Activated B cell treated with CpG ODN at 0.5 μM for 24 hours (primary cell): ENCODE measurements at places on chromosomes 11 and 22.

- DNase-seq, result no peak
Observed at GRCh38 chr22:31099386-31099785, 8.0 kb downstream of the SELENOM start.

DNA sequence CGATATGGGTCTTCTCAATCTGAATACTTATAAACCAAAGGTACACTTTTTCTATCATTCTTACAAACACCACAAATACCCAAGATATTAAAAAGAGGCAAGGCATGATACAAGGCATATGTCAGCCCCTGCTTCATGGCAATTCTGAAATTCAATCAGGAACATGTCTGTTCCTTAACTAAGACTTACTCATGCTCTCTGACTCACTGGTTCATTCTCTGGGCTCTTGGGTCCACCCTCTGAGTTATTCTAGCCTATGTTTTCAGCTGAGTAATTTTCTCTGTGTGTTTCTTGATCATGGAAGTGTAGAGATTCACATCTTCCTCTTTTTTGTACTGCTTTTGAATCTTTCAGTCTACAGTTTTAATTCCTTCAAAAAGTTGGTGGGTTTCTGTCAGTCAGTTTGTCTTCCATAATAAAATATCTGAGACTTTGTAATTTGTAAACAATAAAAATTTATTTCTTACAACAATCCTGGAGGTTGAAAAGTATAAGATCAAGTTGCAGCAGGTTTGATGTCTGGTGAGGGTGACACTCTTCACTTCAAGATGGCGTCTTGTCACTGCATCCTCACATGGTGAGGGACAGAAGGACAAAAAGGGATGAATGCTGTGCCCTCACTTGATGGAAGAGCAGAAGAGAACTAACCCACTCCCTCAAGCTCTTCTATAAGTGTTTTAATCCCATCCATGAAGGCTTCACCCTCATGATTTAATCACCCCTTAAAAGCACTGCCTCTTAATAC, 211.7 kb downstream of the FAM76B start:
- no peak for DNase-seq

DNA sequence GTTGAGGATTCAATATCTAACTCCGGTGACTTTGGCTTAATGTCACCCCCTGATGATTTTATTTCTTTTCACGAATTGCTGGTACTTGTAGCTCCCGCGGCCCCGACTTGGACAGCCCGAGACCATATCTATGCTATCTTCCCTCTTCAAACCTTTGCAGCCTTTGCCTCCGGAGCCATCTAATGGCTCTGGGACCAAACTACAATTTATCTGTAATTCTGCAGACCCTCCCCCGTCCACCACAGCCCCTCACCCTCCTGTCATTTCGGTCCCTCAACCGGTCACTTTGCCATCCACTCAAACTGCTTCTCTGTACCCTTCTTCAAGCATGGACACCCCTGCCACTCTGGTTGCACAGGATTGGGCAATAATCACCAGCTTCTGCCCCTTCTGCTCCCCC, 25.7 kb upstream of the ALDH3B2 start:
- no peak for DNase-seq

DNA sequence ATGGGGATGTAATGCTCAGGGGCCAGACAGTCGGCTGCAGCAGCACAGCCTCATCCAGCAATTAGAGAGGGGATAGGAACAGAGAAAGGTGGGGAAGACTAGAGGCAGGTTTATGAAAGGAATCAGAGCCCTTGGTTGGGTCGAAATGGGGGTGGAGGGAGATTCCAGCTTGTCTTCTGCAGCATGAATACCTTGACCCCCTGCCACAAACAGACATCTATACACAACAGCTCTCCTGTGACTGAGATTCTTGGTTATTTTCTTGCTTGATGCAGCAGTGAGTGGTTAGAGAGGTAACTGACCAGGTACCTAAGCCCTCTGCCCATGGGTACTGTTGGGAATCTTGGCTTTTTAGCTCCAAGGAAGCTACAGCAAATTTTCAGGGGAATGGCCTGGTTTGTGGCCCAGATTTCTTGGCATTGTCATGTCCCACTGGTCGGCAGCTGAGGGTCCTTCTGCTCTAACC, at the start of gene TRIM49D1:
Gene TRIM49D1 (minus strand): TSS at position 51 of the 466 bp plus-strand sequence. CDS start 4,535 bp downstream, outside the sequence.
- no peak for DNase-seq

GRCh38 chr22:17815703-17816254, 41.5 kb upstream of the BID start:
- no peak for DNase-seq

- DNase-seq, result peak; percentile 86
Observed at GRCh38 chr22:43955040-43955882, at the start of gene SAMM50. Gene SAMM50, plus strand, starts transcription at chr22:43955442. Its CDS starts 136 bp downstream, at chr22:43955578.

- DNase-seq, result no peak
Observed at GRCh38 chr11:30452114-30452513, 129.2 kb downstream of the ARL14EP start.

GRCh38 chr11:65698205-65698604, 13.8 kb upstream of the KAT5 start:
- no peak for DNase-seq

DNA sequence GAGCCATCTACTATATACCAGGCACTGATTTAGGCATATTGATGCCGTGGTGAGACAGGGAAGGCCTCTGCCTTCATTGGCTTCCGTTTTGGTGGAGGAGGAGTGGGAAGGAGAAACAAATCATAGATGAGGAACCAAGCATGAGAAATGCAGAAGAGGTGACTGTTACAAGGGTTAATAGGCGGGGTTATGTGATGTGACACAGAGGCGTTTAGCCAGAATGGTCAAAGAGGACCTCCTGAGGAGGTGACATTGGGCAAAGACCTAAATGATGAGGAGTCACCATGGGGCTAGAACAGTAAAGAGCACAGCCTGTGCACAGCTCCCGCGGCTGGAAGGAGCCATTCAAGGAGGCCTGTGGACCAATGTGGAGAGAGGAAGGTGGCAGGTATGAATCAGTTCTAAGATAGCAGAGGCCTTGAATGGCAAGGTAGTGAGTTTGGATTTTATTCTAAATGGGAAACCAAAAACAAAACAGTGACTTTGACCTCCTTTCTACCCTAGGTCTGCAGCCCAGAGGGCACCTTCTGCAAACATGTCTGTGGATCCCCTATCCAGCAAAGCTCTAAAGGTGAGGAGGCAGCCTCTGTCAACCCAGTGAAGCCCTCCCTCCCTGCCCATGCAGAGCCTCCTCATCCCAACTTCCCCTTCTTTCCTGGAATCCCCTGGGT, 11.7 kb downstream of the MAFF start:
- DNase-seq, result no peak

DNA sequence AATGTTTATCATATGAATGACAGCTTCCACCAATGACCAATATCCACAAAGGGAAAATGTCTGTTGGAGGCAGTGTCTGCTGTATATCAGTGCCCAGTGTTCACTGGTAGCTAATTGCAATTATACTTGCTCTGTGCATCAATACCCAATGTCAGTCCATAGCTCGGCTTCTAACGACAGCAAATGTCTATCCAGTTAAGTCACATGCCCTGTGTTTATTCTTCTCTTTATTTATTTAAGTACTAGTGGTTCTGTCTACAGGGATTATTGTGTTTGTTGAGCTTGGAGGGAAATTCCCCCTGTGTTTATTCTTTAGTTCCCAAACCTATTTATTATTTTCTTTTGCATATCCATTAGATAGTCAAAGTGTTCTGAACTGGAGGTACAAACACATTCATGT, 18.6 kb downstream of the TSKU start:
- DNase-seq, result no peak

- no peak for DNase-seq
Observed at GRCh38 chr11:61873588-61874376, 17.6 kb downstream of the FADS3 start.

DNA sequence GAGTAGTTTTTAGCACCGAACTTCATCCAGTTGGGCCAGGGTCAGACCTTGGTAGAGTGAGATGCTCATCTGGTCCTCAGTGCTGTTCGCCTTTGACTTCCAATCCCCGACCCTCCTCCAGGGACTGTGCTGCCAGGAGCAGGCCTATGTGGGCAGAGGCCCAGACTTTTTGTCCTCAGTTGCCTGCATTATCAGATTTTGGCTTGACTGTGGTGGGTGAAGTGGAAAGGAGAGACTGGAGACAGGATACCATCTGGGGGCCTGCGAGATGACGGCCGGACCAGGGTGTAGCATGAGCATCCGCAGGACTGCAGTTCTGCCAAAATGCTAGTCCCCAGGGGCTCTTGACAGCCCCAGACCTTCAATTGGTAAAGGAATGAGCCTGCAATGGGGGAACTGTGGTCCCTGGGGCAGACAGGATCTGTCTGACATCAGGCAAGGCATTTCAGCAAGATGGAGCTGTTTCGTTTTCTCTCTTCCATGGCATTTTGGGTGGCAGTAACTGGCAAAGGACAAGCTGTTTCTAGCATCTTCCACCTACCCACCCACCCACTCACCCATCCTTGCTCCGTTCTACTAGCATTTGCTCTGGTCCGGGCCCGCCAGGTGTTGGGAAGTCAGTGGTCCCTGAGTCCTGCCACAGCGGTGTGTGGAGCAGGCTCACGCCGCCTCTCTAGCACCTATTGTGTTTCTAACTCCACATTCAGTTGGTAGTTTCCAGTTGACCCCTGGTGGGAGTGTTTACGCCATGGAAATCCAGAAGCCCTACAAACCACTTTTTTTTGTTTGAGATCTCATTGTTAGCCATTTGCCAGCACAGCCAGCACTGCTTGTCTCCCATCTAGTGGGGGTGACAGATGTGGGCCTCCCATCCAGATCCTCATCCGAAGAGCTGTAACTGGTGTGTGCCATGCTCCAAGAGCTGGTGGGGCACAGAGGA, 53.5 kb downstream of the OTOG start:
- DNase-seq, result peak; percentile 10

DNA sequence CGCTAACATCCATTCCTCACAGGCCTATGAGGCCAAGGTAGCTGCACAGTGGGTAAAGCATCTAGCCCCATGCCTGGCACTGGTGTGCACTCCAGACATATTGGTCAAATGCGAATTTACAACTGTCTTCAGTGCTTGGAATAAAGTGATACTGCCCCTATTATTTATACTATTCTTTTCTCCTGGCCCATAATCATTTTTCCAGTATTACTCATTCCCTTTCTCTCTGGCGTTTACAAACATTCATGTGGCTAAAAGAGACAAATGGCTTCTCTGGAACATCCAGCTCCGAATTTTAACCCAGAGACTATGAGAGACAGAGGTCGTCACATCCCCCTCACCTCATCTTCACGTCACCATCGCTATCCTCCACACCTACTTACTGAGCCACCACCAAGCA, 87.2 kb upstream of the PITPNB start:
- no peak for DNase-seq

DNA sequence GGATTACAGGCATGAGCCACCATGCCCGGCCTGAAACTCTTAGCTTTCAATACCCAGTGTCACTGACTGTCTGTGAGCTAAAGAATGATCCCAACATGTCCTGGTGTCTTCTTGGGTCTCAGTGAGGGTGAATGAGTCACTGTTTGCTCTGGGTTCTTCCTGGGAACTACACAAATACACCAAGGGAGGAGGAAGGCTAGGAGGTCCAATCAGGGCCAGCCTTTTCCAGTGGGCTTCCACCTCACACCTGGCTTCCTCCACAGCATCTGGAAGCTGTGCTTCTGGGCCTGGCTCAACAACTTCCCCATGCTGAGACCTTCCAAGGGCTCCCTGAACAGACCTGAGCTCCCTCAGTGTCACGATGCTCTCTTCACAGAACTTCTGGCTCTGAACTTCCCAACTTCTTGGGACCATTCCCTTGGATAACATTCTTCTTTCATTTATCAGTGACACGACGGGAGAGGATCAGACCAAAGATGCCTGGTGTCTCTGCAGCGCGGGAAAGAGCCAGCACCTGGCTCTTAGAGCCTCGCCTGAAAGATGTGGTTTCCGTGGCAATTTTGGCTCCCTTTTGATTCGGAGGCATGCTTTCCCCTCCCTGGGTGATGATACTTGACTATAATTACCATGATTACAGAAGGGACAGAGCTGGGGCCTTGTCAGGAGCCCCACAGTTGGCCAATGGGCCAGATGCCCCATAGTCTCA, 22.3 kb upstream of the CHRM4 start:
- DNase-seq, result no peak

- DNase-seq, result no peak
Observed at GRCh38 chr11:126588630-126589491, 233.4 kb downstream of the ST3GAL4 start.

- no peak for DNase-seq
Observed at GRCh38 chr11:90594658-90595057, 371.8 kb upstream of the CHORDC1 start.

- no peak for DNase-seq
Observed at GRCh38 chr11:66850588-66851238, 6.2 kb upstream of the LRFN4 start.

DNA sequence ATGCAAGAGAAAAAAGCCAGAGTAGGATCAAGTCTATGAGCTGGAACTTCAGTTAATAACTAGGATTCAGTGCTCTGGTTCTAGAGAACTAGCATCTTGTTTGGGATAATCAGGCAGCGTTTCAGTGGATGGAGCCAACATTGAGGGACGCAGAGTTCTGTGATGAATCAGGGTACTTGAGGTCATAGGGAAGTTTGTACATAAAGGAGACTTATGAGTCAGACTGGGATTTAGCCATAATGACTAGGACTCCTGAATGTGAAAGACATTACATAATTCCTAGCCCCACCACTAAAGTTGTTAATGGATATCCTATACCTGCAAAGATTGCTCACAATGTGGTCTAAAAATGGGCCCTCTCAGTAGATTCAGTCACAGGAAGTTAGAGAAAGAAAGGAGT, 6.8 kb downstream of the SLN start:
- DNase-seq, result no peak

DNA sequence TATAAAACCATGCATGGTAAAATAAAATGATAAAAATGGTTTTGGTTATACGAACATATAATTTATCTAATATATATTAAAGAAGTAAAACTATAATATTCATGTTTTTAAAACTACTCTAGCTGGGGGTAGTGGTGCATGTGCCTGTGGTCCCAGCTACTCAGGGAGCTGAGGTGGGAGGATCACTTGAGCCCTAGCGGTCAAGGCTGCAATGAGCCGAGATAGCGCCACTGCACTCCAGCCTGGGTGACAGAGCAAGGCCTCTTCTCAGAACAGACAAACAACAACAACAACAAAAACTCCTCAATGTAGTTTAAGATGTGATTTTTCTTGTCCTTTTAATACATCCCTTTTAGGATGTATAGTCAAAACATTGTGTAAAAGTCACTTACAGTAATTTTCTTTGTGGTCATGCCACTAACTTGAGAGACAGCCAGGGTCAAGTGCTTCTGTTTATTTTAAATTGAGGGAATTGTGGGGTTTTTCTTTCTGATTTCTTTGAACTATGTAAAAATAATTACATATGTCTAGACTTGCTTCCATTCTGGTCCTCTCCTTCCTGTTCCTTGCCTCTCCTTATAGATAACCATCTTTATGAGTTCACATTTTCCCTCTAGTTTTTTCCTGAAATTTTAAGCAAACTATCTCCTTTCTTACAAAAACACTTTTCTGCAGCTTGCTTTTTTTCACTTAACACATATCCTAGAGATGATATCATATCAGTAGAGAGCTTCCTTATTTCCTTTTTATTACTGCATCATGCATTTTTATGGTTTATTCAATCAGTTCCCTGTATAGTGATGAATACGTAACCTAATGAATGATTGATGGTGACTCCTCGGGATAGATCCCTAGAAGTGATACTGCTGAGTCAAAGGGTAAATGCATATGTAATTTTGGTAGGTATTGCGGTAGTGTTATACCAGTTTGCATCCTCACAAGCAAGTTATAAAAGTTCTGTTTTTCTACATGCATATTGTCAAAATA, 9.1 kb downstream of the OR2AT4 start:
- no peak for DNase-seq
